Activated T-helper 2 cell treated with anti-CD3 and anti-CD28 coated beads, Interferon-gamma antibody, Interleukin-2, Interleukin-4, amounts not matched to agents 10 μg/mL and 5 μg/mL and 100 μg/mL, durations not matched to agents 14 hours and 24 hours and 36 hours (primary cell): ENCODE measurements at places on chromosomes 6 and 20. TPM values are rescaled to one million over a fixed set of nuclear protein-coding genes. Genes with fewer than 3 reads are reported as not detected.
A peak's percentile ranks its signal among the peaks of the same experiment; 100 is the strongest.

Gene ADGRF5
- total RNA-seq, result not detected in 2 replicates

DNA sequence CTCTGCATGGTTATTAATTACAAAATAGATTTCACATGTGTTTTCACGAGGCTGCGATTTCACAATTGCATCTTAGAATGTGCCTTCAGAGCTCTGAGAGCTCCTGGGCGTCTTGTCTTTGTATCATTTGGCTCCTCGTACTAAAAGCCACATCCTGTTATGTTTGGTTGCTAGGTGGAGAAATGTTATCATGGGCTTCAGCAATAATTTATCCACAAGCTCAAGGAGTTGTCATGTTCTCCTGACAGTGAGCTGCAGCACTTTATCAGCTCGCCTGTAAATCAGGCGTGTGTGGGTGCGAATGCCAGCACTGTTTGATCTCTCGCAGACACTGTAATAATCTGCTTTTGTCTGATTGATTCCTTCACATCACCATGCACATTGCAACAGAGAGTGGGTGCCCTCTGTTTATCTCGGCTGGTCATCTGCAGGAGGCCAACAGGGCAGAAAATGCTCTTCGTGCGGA, 218.6 kb upstream of the ZFP64 start:
- peak overlapping the region; percentile 30 for H3K4me3 ChIP-seq
- DNase-seq, result peak; percentile 32
- peaks cover 31% of the 10 kb centered on the region for H3K4me1 ChIP-seq
- no peaks in the 10 kb centered on the region for H3K27me3 ChIP-seq

Gene HLA-DQA1
- 5.0 and 6.3 TPM in 2 replicates for total RNA-seq

Gene GGTLC1
- not detected in 2 replicates for total RNA-seq

- no peaks in the 10 kb centered on the region for H3K36me3 ChIP-seq
- H3K27me3 ChIP-seq, result no peaks in the 10 kb centered on the region
- H3K4me3 ChIP-seq, result no peak overlapping the region
- H3K4me1 ChIP-seq, result no peaks in the 10 kb centered on the region
- DNase-seq, result no peak
Measured at GRCh38 chr20:44253528-44253927, 6.4 kb downstream of the GDAP1L1 start.

Gene ANKRD6
- total RNA-seq, result 2.2 TPM in 2 replicates

DNA sequence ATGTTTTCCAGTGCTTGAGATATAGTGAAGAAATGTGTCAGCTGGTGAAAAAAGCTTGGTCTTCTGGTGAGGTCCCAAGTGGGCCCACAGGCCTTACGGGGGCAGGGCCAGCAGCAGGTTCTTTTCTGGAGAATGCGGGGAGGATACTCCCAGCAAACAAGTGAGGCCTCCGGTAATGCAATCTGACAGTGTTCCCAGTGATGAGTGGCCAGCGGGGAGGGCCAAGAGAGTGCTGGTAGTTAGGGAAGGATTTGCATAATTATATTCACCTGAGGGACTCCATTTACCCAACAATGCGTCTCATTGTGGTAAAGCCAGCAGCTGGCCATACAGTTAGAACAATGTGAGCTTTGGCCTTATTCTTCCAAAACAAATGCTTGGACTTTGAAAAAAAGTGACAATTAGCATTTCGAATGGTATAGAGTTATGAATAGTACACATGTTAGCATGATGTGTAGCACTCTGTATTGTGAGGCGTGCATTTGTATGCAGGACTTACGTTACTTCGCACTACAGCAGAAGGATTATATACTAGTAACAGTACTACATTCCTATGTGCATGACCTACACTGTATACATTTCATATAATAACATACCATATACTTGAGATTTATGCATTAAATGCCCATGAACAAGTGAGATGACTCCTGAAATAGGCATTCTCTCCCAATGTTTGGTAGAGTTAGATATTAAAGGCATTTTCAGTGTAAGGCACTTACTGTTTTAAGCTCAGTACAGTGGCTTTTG, 69.8 kb downstream of the MYB start:
- H3K4me3 ChIP-seq, result no peak overlapping the region
- no peaks in the 10 kb centered on the region for H3K27me3 ChIP-seq
- peaks cover 10% of the 10 kb centered on the region for H3K4me1 ChIP-seq

Gene KIF25
- total RNA-seq, result not detected in 2 replicates

Gene CLPSL1
- total RNA-seq, result not detected in 2 replicates

Gene PNPLA1
- not detected in 2 replicates for total RNA-seq

Gene BPIFB4
- not detected in 2 replicates for total RNA-seq

DNA sequence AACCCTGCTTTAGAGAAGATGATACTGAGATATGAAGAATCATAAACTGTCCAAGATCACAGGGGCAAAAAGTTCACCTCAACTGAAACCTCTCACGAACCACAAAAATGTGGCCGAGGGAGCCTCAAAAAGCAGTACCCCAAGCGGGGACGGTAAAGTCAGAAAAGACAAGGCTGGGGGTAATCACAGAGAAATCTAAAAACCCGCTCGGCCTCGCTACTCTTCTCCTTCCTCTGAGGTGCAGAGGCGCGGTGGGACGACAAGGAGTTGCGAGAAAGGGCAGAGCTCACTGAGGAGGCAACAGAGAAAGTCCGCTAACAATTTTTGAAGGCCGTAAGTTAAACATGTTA, 356 bp upstream of the IRAK1BP1 start:
- peak overlapping the region; percentile 90 for H3K4me3 ChIP-seq
- DNase-seq, result no peak
- peaks cover 10% of the 10 kb centered on the region for H3K36me3 ChIP-seq
- peak overlapping the region; percentile 93 for H3K27ac ChIP-seq

- H3K4me1 ChIP-seq, result peaks cover 19% of the 10 kb centered on the region
- H3K4me3 ChIP-seq, result no peak overlapping the region
- H3K27me3 ChIP-seq, result peaks cover 50% of the 10 kb centered on the region
- H3K27ac ChIP-seq, result no peak overlapping the region
Measured at GRCh38 chr6:33187809-33188208, 4.5 kb downstream of the COL11A2 start.

DNA sequence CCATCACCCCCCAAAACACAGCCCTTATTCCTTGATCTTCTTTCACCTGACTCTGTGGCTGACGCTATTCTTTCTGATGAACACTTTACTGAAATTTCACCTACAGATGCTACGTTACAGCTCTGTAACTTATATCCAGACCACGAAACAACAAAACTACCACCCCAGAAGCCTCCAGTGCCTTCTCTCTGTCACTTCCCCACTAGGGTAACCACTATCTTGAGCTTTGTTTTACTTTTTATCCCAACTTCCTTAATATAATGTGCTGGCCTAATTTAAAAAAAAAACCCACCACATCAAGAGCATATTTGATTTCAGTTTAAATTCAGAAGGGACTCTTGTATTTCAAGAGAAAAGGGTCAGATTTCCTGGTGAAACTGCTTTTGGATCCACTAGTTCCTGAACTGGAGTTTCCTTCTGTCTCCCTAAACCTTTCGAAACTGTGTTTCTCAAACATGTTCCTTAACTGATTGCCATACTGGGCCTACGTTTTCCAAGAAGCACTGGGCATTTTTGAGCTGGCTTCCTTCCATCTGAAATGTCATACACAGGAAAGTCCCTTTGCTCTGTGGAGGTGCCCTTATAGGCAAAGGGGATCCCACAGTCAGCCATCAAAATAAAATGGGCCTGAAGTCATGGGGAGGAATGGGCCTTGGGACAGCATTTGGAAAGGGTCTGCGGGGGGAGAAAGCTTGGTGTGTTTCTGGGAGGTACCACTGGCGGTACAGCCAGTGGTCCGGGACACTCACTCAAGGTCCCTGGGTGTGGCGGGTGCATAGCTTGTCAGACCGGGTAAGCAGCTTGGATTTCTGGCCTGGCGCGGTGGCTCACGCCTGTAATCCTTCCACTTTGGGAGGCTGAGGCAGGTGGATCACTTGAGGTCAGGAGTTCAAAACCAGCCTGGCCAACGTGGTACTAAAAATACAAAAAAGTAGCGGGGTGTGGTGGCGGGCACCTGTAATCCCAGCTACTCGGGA, 25.8 kb upstream of the RTF2 start:
- no peak for DNase-seq
- peaks cover 36% of the 10 kb centered on the region for H3K4me1 ChIP-seq
- H3K36me3 ChIP-seq, result peaks cover 36% of the 10 kb centered on the region
- no peaks in the 10 kb centered on the region for H3K27me3 ChIP-seq
- no peak overlapping the region for H3K4me3 ChIP-seq

- no peak overlapping the region for H3K27ac ChIP-seq
- H3K36me3 ChIP-seq, result no peaks in the 10 kb centered on the region
- no peak overlapping the region for H3K4me3 ChIP-seq
- peaks cover 4% of the 10 kb centered on the region for H3K27me3 ChIP-seq
Measured at GRCh38 chr6:145093226-145093625, 642.1 kb downstream of the EPM2A start.

Gene COL9A1
- not detected in 2 replicates for total RNA-seq

GRCh38 chr20:50425076-50425475, 85.1 kb upstream of the PTPN1 start:
- H3K4me3 ChIP-seq, result no peak overlapping the region
- H3K27me3 ChIP-seq, result peaks cover 8% of the 10 kb centered on the region
- DNase-seq, result no peak

DNA sequence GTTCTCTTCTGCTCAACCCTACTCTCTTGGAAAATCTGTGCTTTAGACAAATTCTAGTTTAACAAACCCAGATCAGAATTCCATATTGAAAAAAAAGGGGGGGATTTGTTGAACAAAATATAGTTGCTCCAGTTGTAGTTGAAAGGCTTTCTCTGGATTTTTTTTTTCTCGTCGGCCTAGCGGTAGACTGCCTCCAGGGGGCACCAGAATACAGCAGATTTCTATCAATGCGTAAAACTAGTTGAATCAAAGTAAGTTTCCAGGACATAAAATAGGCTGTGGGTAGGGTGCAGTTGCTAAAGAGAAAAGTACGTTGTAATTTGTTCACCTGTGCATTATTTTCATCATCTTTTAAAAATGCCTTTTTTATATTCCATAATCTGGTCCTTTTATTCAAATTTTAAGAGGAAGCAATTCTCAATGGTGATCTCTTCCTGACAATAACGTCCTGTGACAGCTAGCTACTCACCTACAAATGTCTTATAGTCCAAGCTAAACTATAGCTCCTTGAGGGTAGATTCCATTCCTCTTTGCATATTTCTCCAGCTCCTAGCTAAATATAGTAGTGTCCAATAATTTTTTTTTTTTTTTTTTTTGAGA, 105.4 kb downstream of the PERP start:
- no peak overlapping the region for H3K27ac ChIP-seq
- peaks cover 17% of the 10 kb centered on the region for H3K27me3 ChIP-seq
- H3K4me3 ChIP-seq, result no peak overlapping the region
- peaks cover 15% of the 10 kb centered on the region for H3K4me1 ChIP-seq

- no peak for DNase-seq
- peaks cover 8% of the 10 kb centered on the region for H3K36me3 ChIP-seq
- H3K27ac ChIP-seq, result no peak overlapping the region
Measured at GRCh38 chr6:52667572-52667971, 3.3 kb upstream of the TMEM14A start.

Gene CD24
- total RNA-seq, result 1.5 and 2.0 TPM in 2 replicates

Gene ZBTB24
- total RNA-seq, result 17.7 and 18.8 TPM in 2 replicates

- DNase-seq, result no peak
- H3K36me3 ChIP-seq, result peaks cover 44% of the 10 kb centered on the region
- H3K27ac ChIP-seq, result no peak overlapping the region
- H3K4me1 ChIP-seq, result peaks cover 17% of the 10 kb centered on the region
- H3K4me3 ChIP-seq, result no peak overlapping the region
Measured at GRCh38 chr20:49865559-49865958, 49.8 kb downstream of the SPATA2 start.

DNA sequence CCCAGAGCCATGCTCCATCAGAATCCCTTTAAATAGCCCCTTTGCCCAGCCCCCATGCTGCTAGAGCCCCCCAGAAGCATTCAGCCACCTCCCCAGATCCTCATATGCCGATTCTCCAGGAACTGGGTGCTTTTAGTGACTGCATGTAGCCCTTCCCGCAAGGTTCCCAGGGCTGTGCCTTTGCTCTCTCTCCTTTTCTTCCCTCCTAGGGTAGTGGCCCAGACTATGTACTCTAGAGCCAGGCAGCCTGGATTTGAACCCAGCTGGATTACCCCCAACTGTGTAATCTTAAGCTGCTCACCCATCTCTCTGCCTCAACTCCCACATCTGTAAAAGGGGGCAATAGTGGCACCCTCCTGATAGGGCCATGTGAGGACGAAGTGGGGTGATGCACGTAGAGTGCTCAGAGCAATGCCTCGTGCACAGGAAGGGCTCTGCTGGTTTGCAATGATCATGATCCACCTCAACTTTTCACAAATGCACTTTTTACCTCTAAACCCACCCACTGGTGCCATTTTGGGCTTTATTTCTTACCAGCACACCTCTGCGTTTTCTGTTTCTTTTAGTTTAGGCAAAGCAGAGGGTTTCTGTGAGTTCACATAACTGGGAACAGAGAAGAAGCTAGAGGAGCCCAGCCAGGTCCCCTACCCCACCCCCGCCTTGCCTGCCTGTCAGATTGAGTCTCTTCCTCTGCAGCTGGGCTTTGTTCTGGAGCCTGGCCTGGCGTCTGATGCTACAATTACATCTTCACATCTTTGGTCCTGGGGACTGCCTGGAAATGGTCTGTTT, 396.5 kb downstream of the RNGTT start:
- no peak overlapping the region for H3K4me3 ChIP-seq
- H3K27ac ChIP-seq, result no peak overlapping the region
- H3K4me1 ChIP-seq, result no peaks in the 10 kb centered on the region

Gene ADTRP
- total RNA-seq, result 0.67 and 1.6 TPM in 2 replicates

GRCh38 chr20:36936341-36936740, 15.2 kb downstream of the SAMHD1 start:
- DNase-seq, result no peak
- H3K36me3 ChIP-seq, result peaks cover 64% of the 10 kb centered on the region
- H3K4me1 ChIP-seq, result peaks cover 25% of the 10 kb centered on the region

GRCh38 chr6:2257363-2257762, 12.0 kb upstream of the GMDS start:
- H3K4me3 ChIP-seq, result no peak overlapping the region
- H3K4me1 ChIP-seq, result no peaks in the 10 kb centered on the region
- DNase-seq, result no peak
- H3K27ac ChIP-seq, result no peak overlapping the region

GRCh38 chr6:27889628-27890444, 22.4 kb downstream of the OR2B2 start:
- H3K27me3 ChIP-seq, result no peaks in the 10 kb centered on the region
- no peak overlapping the region for H3K4me3 ChIP-seq
- peaks cover 5% of the 10 kb centered on the region for H3K36me3 ChIP-seq
- no peak for DNase-seq

GRCh38 chr20:61464307-61465303, 212.5 kb downstream of the CDH4 start:
- no peaks in the 10 kb centered on the region for H3K27me3 ChIP-seq
- H3K4me3 ChIP-seq, result no peak overlapping the region
- H3K27ac ChIP-seq, result no peak overlapping the region
- no peaks in the 10 kb centered on the region for H3K4me1 ChIP-seq
- no peak for DNase-seq

Gene C6orf141
- not detected in 2 replicates for total RNA-seq

DNA sequence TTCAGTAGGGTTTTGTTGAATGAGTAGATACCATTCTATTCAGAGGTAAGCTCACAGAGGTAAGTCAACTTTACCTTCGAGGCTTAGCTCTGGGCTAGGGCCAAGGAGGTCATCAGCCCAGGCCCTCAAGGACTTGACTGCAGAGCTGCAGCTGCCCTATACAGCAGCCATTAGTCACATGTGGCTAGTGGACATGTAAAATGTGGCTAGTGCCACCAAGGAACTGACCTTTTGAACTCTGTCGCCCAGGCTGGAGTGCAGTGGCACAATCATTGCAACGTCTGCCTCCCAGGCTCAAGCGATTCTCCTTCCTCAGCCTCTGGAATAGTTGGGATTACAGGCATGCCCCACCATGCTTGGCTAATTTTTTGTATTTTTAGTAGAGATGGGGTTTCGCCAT, 47.9 kb upstream of the EPB41L1 start:
- DNase-seq, result no peak
- H3K27me3 ChIP-seq, result peaks cover 4% of the 10 kb centered on the region
- no peak overlapping the region for H3K4me3 ChIP-seq
- no peaks in the 10 kb centered on the region for H3K4me1 ChIP-seq

Gene C20orf144
- total RNA-seq, result 0.27 and 0.28 TPM in 2 replicates
